NCI-H510A (cell line): ENCODE measurements at places on chromosomes 7 and 10.

DNA sequence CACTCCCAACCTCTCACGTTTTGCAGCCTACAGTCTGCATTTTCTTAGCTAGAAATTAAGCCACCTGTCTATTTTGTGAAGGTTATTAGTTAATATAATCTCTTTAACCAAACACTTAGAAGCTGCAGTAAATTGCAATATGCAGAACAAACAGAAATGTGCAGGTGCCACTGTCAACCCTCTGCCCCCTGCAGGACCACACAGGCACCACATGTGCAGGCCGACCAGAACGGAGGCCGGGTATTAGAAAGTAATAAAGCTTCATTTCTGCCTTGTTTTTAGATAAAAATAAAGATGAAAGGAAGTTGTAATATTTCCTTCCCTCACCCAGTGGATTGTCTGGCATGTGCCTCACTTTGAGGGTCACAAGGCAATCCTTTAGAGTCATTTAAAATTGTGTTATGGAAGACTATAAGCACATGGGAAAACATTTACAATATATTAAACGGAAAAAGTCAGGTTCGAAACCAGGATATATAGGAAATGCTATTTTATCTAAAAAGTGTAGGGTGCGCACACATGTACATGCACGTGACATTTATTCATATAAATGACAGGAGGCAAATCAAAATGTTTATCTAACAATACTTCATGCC, 158.2 kb downstream of the ARHGAP12 start:
- DNase-seq: no peak

GRCh38 chr10:43193496-43194080, 55.3 kb downstream of the CSGALNACT2 start:
- no peak for DNase-seq

DNA sequence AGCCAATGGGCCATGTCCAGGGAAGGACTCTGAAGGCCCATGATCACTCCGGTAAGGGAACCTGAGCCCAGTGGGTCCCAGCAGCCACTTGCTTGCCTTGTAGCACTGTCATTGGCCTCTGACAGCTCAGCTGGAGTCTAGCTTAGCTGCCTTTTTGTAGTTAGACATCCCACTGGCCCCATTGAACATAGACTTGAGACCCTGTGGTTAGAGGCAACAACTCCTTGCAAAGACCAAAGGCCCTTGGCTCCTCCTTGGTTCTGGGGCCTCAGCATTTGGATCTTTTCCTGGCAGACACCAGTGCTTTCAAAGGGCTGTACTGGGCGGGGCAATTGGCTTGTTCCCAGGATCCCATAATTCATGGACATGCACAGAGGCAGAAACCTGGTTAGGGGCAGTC, 321.2 kb downstream of the CXCL12 start:
- DNase-seq: no peak

DNA sequence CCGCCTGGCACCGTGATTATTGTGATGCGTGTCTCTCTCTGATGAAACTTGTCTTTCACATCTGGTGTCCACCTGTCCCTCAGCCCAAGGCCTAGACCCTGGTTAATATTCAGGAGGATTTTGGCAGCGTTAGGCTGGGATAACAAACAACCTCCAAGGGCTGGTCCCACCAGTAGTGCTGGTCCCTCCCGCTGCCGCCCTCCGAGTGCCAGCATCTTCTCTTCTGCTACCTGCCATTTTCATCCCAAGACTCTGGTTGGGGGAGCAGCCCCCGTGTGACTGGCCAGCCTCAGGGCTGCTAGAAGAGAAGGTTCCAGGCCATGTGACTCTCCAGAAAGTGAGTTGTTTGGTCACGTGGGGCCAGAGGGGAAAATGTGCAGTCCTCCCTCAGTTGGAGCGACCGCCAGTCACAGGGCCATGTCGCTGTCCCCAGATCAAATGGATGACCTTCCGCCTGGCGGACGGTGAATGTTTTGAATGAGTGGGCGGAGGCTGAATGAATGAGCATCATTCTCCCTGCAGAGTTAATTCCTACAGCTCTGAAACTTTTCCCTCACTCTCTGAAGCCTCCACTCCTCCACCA, 479.9 kb upstream of the FOXK1 start:
- DNase-seq: no peak

GRCh38 chr10:58833771-58834561, 321.3 kb downstream of the BICC1 start:
- DNase-seq: no peak

DNA sequence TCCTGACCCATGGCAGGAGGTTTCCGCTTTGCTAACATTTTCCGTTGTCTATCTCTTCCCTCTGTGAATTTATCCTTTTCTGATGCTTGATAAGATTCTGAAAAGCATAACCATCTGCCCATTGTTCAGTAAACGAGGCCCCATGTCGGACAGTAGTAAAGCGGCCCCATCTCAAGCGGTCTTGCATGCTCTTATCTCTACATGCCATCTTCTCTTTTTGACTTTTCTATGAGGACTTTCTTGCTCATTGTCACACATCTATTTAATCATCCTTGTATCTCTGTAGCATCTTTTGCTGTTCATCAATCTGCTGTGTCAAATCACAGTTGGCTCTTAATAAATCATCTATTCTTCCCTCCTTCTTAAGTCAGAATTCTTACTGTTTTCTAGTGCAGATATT, 37.6 kb downstream of the ZNF248 start:
- DNase-seq: no peak

- DNase-seq: no peak
Observed at GRCh38 chr10:79939969-79940368, 8.9 kb downstream of the SFTPD start.

DNA sequence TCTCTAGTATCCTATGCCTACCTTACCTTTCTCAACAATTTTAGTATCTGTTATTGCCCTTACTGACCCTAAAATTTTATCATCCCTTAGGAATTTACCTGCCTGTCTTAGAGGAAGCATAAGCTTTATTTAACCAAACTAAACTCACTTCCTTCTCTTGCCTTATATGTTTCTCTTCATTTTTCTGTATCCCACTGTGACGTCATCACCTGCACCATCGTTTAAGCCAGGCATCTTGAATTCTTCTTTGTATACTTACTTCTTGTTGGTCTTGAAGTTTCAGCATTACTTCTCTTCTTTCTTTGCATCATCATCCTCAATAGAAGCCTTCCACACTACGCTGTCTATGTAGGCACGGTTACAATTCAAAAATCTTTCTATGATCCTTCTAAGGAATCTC, 231.0 kb upstream of the SMIM30 start:
- DNase-seq: no peak

DNA sequence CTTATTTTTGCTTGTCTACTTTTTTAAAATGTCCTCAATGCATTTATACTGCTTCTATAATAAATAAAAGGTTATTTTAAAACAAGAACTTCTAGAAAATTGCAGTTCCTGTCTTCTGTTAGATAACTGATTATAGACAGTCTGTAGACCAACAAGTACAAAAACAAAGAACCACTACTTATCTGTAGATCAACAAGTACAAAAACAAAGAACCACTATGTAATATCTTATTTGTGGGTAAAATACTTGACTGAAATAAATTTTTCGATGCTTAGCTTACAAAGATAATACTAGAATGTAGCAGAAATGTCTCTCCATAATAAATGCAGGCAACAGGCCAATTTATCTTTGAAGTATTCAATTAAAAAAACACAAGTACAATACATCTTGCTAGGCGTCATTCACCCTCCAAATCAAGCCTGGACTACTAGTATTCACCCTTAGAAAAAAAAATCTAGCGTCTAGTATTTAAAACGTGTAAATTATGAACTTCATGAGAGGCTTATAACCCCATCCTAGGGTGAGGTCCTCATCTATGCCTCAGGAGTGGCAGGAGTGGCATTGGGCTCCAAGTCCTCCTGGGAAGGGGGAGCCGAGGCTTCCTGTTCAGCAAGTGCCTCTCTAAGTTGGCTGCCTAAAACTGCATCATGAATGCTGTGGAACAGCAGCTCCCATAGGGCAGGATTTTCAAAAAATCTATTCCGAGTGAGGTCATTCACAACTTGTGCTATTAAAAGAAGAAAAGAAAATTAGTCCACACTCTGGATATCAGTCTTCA, 26.6 kb downstream of the PSMC2 start:
- DNase-seq: no peak

DNA sequence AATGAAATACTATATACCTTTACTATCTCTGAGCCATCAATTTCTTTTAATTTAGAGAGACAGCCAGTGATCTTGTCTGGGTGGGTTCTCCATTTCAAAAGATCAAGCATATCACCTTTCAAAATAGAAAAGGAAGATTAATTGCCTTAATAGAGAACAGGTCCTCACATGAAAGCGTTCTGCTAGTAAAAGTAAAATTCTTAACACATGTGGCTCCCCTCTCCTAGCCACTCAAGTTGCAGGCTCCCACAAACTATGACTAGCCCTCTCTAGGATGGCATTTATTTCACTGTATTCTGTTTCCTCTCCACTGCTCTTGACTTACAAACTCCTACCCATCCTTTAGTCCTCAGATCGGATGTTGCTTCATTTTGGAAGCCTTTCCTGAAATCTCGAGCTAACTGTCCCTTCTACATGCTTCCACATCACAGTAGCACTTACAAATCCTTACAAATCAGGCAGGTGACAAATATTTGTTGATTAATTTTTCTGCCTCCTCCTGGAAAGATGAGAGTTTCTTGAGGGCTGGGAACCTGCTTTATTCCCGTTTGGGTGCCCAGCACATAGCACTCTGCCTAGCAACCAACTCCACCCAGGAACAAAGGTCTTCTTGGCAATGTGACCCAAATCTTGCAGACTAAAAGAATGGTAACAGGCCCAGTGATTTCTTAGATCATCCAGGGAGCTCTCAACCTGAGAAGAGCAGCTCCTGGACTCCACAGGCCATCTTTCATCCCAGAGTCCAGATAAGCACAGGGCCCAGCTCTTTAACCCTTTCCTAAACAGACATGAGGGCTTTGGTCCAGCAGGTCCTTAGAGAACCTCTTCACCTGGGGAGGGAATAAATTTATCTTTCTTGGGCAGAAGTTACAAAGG, 310.4 kb upstream of the IMMP2L start:
- DNase-seq: no peak

DNA sequence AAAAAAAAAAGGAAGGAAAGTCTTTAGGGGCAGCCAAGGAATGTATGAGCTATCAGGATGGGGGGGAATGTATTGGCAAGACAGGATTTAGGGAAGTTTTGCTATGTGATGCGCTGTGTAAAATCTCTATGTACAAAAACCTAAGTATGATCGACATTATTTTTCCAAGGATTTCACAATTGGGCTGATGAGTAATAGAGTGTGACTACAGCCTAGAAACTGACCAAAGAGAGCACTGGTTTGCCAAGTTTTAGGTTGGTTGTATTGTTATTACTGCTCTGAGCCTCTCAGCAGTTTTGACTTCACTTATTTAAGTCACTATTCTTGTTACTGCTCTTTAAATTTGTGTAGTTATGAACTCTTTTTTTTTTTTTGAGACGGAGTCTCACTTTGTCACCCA, 107.3 kb downstream of the NRCAM start:
- no peak for DNase-seq

DNA sequence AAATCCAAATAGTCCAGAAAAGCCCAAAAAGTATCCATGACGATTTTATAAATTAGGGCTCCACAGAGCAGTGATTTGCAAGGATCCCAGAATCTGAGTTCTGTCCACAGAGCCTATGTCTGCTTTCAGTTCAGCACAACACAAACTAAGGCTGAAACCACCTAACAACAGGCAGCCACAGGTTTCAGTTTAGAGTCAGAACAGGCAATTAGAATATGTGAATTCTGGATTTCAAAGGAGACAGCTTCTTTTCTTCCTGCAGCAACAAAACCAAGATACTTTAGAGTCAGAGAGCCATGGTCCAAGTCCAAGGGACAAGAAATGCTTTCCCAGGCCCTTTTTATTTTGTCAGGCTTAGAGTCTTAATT, 23.6 kb downstream of the IFIT3 start:
- no peak for DNase-seq

DNA sequence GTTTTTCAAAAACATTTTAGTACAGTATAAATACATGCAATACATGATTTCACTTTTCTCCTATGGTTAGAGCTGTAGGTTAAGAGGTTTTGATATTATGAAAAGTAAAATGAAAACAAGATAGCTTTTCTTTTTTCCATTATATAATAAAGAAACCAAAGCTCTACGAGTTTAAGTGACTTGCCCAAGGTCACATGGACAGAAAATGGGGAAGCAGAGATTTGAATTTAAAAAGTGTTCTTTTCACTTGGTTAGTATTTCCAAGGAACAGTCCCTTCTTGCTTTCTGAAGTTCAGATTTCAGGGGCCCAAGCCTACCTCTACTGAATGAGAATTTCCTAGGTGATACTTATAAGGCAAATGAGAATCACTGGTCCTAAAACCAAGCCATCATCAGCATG, 13.2 kb upstream of the MAP3K8 start:
- DNase-seq: no peak

DNA sequence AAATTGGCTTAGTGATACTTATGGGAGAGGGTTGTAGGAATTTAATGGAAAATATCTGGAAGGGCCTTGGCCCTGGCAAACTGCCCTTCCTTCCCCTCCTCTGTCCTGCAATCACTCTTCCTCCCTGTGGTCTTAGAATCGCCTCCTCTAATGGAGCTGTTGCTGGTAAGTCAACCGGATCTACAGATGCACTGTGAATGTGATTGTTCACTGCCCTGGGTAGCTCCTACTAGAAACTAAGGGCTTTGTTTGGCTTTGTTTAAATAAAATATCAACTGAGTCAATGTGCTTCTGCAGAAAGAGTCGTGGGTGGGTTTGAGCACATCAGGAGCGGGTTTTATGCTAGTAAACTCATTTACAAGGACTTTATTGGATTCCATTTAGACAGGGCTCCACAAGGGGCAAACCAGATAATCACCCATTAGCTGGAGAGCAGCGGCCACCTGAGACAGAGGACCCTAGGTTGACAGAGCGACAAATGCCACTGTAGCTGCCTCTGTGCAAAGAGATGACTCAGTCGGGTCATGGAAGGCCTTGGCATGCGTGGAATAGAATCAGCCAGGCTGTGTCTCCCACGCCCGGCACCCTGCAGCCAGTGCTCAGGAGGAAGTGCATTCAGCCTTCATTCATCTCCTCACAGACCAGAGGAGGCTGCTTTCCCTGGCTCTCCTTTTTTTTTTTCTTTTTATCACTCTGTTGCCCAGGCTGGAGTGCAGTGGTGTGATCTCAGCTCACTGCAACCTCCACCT, 97.9 kb downstream of the GAD2 start:
- no peak for DNase-seq

- DNase-seq: no peak
Observed at GRCh38 chr10:132892004-132892403, 50.4 kb downstream of the CFAP46 start.

GRCh38 chr10:71550628-71551027, 153.9 kb downstream of the CDH23 start:
- DNase-seq: no peak

DNA sequence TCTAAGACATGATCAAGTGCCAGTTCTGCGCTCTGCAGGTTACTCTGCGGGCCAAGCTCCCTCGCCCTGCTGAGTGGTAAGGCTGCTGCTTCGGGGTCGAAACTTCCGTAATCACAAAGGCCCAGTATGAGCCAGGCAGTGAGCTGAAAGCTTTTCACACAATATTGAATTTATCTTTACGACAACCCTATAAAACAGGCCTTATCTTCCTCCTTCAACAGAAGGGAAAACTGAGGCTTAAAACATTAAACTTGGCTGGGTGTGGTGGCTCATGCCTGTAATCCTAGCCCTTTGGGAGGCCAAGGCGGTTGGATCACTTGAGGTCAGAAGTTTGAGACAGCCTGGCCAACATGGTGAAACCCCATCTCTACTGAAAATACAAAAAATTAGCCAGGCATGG, 83.3 kb downstream of the FAM107B start:
- DNase-seq: no peak

GRCh38 chr7:88455696-88456095, 149.0 kb upstream of the STEAP4 start:
- DNase-seq: no peak
